ENCODE measurements at places on chromosomes 6 and 20.
A peak's percentile ranks its signal among the peaks of the same experiment; 100 is the strongest.

DNA sequence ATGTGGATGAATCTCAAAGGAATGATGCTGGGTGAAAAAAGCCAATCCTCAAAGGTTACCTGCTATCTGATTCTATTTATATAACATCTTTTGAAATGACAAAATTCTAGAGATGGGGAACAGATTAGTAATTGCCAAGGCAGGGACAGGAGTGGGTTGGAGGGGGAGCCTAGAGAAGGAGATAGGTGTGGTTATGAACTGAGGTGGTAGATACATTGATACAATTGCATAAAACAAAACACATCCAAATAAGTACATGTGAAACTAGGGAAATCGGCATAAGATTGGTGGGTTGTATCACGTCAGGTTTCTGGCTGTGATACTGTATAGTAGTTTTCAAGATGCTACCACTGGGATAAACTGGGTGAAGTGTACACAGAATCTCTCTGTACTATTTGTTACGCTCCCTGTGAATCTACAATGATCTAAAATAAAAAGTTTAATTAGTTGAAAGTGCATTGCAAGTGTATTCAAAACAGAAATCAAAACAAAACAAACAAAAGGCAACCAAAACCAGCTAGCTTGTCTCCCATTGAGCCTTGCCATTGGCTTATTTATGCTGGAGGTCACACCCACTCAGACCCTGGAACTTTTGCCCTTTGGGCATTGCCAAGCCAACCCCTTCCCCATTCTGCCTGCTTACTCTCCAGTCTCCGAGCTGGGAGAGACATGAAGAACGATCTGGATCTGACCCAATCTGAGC lies 27.8 kb downstream of the PPP1R16B start:
- DNase-seq: no peak

- DNase-seq: no peak
These were observed 46.7 kb upstream of the KIF16B start for GRCh38 chr20:16619953-16620352.

DNA sequence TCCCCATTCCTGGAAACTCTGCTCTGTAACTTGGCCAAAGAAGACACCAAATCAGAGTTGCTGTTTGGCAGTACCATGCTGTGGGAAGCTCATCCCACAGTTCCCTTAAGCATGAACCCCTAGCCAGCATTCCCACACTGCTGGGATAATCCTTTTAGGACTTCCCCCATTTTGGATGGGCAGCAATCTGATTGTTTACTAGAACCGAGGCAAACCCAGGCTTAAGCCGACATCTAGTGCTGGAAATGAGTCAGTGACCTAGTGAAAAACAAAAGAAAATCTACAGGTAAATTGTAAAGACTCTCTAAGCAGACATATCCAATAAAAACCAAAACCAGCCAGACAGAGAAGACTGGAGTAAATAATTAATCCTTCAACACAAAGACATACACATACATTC lies 5.2 kb downstream of the DNAH8 start:
- DNase-seq: no peak

- DNase-seq: no peak
These were observed 59.2 kb upstream of the SLC22A23 start for GRCh38 chr6:3516092-3516491.

- DNase-seq: no peak
These were observed 616.5 kb downstream of the C6orf118 start for GRCh38 chr6:164692772-164693510.

GRCh38 chr6:21992178-21992967 lies 304.5 kb downstream of the PRL start:
- peak; percentile 73 for DNase-seq

- DNase-seq: peak; percentile 96
These were observed 429.1 kb downstream of the HTR1B start for GRCh38 chr6:77034161-77034560.

DNA sequence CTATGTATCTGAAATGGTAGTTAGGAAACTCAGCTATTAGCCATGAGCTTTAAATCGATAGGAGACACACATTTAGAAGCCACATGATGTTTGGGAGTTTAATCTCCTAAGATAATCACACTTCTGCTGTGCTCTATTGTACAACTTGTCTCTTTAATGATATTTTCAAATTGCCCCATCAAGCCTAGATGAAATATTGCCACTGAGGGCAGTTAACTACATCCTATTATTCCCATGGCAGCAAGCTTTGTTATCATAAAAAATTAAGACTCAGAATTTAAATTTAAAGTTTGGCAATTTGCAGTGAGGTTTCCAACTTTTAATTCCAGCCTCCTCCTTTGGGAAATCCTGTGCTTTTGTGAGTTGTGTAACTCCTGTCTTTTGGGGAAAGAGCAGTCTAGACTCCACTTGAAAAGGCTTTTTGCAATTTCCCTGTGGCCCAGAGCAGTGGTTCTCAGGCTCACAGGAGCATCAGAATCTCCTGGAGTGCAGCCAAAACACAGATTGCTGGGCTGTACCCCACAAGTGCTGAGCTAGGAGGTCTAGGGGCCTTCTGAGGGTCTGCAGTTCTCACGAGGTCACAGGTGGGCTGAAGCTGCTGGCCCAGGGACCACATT lies 792.4 kb downstream of the QKI start:
- DNase-seq: no peak

DNA sequence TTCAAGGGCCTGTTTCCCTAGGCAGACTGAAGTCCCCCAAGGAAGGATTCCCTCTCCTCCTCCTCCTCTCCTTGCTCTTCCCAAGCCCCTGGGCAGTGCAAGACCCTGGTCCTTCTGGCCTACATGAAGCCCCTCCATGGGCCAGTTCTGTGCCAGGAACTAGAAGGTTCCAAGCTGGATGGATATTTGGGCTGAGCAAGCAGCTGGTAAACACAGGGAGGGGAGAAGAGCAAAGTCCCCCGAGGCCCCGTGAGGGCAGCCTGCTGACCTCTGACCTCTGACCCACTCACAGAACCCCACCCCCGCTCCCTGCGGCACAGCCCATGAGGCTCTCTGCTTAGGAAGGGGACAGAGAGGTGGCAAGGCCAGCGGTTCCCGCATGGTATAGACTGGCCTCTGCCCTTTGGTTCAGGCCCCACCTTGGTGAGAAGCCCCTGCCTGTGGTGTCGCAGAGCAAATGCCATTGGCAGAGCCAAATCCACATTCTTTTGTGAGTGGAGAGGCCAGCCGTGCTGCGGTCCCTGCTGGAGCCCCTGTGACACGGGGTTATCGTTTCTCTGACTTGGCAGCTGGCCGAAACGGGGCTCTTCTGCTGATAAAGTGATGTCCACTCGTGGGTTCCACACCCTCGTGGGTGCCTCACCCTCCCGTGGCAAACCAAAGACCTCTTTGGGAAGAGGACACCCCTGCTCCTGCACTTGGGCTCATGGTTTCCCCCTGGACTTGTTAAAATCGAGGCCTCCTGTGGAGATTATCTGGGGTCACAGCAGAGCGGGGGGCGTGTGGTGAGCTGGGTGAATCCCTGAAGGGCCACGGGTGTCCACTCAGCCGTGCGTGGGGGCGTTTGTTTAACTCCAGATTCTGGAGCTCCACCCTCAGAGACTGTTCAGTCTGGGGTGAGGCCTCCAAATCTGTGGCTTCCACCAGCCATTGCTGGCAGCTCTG lies 2.1 kb upstream of the CHRNA4 start:
- DNase-seq: no peak

GRCh38 chr20:22338140-22338708 lies 246.1 kb downstream of the FOXA2 start:
- DNase-seq: no peak

DNA sequence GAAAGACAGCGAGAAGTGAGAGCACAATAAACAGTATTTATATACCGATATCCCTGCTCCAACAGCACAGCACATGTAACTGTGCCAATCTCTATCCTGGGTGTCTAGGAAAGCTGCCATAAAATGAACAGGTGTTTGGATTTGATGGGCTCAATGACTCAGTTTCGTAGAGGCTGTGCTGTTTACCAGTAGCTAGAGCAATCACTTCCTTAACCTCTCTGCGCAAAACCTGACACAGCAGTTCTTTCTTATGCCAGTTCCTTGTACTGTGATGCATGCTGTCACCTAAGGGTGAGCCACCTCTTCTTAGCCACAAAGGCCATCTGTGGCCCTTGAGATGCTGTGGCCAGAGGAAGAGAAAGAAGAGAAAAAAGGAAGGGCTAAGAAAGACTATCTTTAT lies 59.3 kb downstream of the SHPRH start:
- no peak for DNase-seq

DNA sequence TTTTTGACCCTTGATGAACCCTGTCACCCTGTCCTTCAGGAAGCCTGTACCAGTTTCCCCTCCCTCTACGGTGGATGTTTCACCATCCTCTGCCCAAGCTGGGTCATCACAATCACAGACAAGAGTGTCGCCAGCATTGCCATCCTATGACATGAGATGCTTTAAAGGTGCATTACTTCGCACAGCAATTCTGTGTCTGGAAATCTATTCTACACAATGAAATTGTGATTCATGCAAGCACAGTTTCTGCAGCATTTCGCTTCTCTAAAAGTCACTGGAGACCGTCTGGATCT lies 2.5 kb upstream of the ULBP2 start:
- DNase-seq: no peak

- DNase-seq: peak; percentile 9
These were observed 61.0 kb downstream of the VGLL2 start for GRCh38 chr6:117326396-117326795.
